KG1 (cell line): ENCODE measurements at places on chromosomes 11 and 22.
A peak's percentile ranks its signal among the peaks of the same experiment; 100 is the strongest.

DNA sequence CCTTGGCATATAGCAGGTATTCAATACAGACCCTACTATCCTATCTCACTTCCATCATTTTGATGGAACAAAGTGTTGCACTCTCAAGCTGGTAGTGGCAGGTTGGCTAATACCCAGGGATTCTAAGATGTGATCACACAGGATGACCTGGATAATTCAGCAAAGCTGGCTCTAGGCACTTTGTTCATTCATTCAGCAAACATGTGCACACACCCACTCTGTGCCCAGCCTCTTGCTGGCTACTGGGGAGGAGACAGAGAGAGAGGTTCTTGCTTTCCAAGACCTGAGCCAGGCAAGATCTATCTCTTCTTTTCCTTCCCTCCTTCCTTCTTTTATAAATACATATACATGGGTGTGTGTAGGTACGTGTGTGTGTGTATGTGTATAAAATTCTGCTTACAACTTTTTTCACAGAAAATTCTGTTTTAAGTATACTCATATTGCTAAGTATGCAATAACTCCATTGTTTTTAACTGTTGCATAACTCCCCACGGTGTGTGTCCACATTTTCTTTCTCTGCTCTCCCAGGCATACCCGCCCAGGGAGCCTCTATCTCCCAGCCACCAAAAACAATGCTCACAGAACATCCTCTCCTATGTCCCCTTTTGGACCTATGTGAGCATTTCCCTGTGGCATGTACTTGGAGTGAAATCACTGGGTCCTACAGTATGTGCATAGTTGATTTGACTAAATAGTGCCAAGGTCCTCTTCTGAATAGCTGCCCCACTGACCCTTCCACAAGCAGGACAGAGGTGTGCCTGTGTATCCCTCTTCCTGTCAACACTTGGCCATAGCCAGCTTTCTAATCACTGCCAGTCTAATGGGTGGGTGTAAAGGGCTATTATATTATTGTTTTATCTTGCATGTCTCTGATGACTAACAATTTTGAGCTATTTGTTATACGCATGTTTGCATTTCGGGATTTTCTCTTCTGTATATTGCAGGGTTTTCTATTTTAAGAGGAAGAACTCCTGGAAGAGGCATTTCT lies 27.5 kb downstream of the CLPB start:
- no peak for DNase-seq

DNA sequence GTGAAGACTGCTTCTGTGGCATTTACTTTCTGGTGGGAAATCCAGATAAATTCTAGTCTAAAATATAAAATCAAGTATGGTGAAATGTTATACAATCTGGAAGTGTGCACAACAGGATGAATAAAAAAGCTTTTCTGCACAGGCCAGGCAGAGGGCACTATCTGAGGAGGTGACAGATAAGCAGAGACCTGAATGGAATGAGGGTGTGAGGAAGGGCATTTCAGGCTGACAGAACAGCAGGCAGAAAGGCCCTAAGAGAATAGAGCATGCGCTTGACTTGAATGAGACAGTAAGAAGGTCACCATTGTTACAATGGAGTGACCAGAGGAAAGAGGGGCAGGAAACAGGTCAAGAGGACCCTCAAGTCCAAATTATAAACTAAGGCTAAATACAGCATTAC lies 33.6 kb upstream of the FNBP4 start:
- no peak for DNase-seq

DNA sequence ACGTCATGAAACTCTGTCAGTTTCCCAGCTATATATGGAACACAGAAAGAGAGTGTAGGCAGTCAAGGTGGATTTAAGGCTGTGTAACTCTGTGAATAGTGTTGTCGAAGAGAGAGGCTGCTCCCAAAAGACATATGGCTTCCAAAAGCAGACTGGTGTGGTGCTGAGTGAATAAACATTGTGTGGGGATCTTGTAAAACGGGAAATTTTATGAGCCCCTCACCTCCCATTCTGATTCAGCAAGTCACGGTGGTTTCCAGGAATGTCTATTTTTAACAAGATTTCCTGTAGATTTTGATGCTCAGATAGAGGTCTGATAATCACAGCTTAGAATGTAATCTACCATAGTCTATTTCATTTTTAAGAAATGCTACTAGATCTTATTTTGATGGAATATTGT lies 67.9 kb downstream of the SESN3 start:
- no peak for DNase-seq

DNA sequence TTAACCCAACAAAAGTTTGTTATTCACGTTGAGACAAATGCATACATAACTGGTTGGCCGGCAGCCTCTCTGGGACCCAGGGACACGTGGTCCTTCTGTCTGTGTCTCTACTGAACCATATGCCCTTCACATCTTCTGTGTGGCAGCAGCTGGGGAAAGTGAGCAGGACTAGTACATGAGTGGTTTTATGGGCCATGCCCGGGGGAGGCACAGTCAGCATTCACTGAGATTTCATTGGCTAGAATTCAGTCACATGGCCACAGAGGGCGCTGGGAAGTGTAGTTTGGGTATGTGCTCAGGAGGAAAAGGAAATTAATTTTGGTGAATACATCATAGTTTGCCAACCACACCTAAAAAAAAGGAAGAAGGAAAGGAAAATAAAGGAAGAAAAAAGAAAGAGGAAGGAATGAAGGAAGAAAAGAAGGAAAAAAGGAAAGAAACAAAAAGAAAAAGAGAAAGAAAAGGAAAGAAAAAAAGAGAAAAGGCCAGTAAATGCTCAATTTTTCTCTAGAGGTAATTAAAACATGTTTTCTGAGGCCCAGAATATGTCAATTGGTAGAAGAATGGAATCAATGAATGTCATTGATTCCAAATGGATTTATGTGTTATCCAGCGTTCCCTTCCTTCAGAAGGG lies 55.9 kb upstream of the KIRREL3 start:
- no peak for DNase-seq

GRCh38 chr11:125451400-125452124 lies 44.5 kb downstream of the FEZ1 start:
- no peak for DNase-seq

DNA sequence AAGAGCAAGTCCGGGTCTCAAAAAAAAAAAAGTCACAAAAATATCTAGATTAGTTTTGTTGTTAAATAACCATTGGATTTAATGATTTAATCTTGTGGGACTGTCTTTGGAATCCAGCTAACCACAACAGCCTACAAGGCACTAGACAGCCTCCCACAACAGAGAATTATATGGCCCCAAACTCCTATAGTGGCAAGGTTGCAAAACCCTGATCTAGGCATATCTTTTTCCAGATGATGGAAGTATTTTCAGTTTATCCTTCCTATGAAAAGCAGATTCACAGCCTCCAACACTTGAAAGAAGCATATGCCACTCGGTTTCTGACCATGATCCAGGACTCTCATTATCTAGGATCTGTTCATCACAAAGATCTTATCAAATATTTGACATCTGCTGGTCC lies 5.4 kb upstream of the C11orf87 start:
- DNase-seq, result no peak

GRCh38 chr11:58608331-58608730 lies 14.1 kb upstream of the CNTF start:
- DNase-seq, result no peak

- DNase-seq, result no peak
Observed at GRCh38 chr11:71200761-71201160, 51.6 kb downstream of the SHANK2 start.

- no peak for DNase-seq
Observed at GRCh38 chr11:20204681-20205080, 44.4 kb upstream of the DBX1 start.

DNA sequence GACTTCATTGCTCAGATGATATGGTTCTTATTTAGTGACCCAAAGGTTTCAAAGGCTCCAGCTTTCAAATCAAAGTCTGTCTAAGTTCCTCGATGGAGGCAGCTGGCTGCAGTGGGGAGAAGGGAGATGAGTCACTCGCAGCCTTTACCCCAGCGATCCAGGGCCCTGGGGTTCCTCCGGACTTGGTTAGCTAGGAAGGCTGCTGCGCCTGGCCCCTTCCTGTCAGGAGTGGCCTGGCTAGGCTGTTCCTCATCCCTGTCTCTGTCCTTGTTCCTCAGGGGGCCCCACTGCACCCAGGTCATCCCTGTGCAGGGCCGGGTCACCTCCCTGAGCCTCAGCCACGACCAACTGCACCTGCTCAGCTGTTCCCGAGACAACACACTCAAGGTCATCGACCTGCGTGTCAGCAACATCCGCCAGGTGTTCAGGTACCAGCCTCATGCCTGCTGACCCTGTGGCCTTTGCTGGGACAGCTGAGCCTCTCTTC lies 13.9 kb downstream of the ATG16L2 start:
- no peak for DNase-seq

- DNase-seq, result no peak
Observed at GRCh38 chr11:13324141-13324540, 46.6 kb downstream of the BMAL1 start.

- DNase-seq, result no peak
Observed at GRCh38 chr22:40511604-40512003, 124.9 kb downstream of the MRTFA start.

DNA sequence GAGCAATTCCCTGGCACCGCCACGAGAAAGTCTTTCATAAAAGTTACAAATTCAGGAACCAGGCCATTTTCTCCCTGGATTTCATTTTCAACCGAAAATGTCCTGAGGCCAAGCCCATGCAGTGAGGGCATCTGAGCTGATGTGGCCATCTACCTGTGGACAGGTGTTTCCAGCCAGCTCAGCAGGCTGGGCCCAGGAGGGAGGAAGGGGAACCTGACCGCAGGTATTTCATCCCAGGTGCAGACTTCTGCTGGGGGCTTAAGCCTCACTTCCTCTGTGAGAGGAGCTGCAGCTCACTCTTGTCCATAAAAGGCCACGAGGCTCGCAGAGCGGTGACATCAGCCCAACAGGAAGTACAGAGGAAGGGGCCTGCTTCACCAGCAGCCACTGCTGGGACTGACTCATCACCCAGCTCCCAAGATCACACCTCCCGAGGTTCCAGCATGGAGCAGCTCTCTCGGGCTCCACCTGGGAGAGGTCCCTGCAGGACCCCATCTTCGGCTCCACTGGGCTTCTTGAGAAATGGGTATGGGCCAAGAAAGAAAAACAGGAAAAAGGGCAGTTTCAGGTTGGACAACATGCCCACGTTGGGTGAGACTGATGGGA lies 56.4 kb downstream of the MYH9 start:
- DNase-seq, result peak; percentile 81

DNA sequence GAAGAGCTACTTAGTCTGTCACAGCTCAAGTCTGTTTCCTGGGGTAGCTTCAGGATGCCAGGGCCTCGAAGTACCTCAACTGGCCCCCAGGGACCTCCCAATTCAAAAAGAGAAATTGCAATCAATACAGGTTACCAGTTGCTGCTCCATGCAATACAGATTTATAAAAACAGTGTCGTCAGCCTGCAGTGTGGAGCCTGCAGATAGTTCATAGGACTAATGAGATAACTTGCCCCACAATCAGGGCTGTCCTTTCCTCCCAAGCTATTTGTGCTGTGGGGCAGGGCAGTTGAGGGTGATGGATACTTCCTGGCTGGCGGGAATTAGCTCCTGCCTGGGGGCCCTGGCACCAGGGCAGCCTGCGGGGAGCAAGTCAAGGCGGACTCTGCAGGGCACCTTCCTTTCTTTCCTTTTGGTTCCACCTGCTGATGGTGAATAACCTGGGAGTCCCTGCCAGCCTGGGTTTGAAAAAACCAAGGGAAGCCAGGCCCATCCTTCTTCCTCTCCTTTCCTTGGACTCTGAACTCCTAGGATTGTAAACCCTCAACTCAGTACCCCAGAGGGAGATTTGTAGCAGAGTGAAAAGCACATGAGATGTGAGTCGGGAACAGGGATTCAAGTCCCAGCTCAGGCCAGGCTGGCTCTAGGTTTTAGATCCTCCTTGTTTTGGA lies 216.6 kb downstream of the CEP164 start:
- DNase-seq, result no peak

DNA sequence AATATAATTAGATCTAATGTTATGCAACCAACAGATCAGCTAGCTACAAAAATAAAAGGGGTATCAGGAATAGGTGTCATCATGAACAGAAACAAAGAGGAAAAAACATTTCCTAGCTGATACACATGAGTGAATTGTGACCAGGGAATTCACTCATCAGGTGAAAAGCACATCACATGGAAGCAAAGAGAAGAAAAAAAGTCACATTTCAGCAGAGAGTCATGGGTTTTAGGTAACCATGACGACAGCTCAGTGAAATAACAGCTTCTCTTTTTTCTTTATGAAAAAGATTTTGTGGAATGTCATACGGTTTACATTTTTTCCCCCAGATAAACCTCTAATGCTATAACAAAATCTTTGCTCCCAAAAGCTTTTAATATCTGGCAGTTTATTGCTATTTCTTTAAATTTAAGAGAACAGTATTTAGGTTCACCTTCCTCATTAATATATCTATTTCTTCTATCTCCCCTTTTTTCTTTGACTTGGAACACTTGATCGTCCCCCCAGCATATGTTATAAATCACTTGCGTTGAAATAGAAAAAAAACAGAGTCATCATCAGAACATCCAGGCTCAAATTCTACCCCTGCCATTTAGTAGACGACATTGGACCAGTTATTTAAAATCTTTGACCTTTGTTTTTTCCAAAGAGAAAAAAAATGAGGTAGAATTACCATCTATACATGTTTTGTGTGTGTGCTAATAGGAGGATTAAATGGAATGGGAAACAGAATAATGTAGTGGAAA lies 5.3 kb downstream of the TYR start:
- DNase-seq, result no peak

GRCh38 chr11:5280582-5281102 lies 10.9 kb upstream of the HBE1 start:
- peak; percentile 46 for DNase-seq

DNA sequence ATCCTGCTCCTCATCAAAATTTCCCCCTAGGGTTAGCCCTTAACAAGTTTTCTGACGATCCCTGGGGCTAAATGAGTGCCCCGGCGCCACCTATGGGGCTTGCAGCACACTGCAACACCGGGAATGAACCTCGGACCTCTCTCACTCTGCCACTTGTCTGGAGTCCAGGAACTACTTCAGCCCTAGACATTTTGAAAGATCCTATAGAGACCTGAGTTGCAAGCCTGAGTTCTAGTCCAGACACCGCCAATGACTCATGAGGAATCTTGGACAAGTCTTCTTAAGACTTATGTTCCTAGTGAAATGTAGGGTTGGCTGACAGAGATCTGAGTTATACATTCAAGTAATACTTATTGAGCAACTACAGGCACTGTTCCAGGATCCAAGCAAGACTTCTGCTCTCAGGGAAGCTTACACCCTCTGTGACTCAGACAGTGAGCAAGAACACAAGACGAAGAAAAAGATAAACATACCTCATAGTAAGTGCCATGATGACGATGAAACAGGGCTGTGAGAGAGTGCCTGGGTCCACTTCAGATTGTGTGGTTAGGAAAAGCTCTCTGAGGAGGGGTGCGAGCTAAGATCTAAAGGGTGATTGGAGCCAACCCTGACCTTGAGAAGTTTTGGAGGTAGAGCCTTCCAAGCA lies 10.2 kb upstream of the STK33 start:
- DNase-seq, result no peak

DNA sequence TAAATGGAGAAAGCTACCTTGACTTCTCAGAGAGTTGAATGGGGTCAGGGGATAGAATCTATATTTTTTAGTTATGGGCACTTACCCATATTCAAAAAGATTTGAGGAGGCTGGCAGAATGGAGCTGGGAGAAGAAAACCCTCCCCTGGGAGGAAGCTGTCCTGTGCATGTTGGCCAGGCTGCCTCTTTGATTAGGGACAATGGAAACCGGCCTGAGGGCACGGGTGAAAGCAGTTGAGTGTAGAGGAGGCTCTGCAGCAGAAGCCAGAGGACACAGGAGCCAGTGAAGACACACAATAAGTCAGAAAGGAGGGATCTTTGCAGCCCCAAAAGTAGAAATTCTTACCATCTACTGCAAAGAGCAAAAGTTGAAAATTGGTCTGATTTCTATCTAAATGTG lies 66.6 kb upstream of the B3GAT1 start:
- no peak for DNase-seq

- no peak for DNase-seq
Observed at GRCh38 chr11:110305169-110306018, 9.0 kb upstream of the RDX start.

GRCh38 chr11:131404010-131404409 lies 33.6 kb downstream of the NTM start:
- no peak for DNase-seq
